Left forelimb (tissue), 1 donor: ENCODE measurements at places on chromosomes 2 and 18.

- no peak for DNase-seq
Observed at GRCh38 chr18:58977801-58978200, 113.1 kb downstream of the ZNF532 start.

DNA sequence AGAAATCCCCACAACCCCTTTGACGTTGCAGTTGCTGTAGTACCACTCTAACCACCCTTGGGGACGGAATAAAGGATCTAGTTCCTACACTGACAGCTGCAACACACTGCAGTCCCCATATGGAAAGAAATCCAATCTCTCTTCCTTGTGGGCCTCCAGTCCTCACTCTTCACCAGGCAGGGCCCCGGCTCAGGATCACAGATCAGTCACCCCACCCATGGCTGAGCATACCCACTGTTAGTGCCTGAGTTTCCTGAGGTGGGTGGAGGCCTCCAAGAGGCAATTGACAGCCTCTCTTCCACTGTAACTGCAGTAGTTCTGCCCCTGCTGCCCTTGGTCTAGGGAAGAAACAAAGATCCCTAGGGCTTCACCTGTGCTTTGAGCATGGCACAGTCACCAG lies 670.0 kb upstream of the CDH2 start:
- no peak for DNase-seq

GRCh38 chr2:140873915-140874531 lies 1256.8 kb downstream of the LRP1B start:
- DNase-seq: no peak

GRCh38 chr2:207549145-207549544 lies 19.4 kb downstream of the CREB1 start:
- no peak for DNase-seq

DNA sequence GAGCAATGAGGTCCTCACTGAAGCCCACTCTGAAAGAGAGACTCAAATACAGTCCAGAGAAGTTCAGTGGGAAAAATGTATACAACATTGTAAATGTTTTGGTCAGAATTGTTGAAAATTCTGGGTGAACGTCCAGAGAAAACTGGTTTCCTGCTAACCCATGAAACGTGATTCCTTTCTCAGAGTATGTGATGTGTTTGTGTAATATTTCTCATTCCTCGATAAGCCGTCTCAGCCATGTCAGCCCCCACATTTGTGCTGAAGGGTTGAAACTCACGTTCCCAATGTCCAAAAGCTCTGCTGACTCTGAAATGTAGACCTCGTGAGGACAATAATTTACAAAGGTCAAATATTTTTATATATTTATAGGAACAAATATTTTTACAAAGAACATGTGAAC lies 51.6 kb downstream of the BMP10 start:
- no peak for DNase-seq

GRCh38 chr2:186255823-186256222 lies 230.2 kb upstream of the ZC3H15 start:
- DNase-seq: no peak

DNA sequence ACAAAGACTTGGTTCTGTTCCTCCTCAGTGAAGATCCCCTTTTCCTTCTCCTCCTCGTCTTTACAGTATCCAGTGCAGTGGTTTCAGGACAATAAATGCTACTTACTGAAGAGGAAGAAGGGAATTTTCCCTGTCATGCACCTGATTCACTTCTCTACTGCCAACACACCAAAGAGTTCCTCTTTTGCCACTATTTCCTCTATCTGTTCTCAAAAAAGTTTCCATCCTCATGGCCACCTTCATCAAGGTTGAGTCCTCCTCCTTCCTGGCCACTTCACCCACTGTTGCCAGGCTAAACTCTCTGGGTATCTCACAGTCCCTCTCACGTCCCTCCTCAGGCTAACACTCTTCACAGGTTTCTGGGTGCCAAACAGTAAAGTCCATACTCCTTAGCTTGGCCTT lies 41.7 kb downstream of the PLEKHM3 start:
- no peak for DNase-seq

- no peak for DNase-seq
Observed at GRCh38 chr2:107927034-107927534, 59.2 kb upstream of the SLC5A7 start.

DNA sequence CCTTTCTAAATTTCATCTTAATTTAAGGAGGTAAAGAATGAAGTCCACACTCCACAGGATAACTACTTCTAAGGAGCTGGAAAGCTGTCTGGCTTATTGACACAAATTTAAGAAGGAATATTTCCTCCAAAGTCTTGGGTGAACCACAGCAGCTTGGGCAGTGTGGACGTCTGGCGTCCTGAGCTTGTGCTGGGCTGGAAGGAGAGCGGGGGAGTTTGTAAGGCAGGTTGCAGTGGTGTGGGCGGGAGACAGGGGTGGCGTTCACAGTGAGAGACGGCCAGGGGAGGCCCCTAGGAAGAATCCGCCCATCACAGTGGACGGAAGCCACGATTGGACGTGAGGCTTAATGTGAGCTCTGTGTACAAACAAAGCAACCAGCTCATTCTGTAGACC lies 25.7 kb downstream of the ADI1 start:
- DNase-seq: no peak

DNA sequence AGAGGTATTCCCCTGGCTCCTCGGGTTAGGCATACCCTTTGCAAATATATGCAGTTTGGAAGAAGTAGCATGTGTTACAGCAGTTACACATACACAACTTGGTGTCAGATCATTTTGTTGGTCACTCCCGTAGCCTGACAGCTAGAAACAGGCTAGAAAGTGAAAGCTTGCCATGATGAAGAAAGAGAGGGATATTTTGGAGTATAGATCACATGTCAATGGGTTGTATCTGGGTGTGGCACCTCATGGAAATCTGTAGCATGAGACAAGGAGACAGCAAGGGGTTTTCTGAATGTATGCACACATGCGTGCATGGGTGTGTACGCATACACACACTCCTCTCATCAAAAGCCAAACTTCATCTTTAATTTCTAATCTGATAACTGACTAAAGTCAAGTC lies 1914.5 kb upstream of the PIK3C3 start:
- no peak for DNase-seq

- no peak for DNase-seq
Observed at GRCh38 chr2:113818382-113818951, 62.0 kb upstream of the SLC35F5 start.

- DNase-seq: no peak
Observed at GRCh38 chr2:190819840-190820301, 60.8 kb upstream of the GLS start.

- no peak for DNase-seq
Observed at GRCh38 chr2:211939177-211939576, 599.4 kb downstream of the ERBB4 start.

DNA sequence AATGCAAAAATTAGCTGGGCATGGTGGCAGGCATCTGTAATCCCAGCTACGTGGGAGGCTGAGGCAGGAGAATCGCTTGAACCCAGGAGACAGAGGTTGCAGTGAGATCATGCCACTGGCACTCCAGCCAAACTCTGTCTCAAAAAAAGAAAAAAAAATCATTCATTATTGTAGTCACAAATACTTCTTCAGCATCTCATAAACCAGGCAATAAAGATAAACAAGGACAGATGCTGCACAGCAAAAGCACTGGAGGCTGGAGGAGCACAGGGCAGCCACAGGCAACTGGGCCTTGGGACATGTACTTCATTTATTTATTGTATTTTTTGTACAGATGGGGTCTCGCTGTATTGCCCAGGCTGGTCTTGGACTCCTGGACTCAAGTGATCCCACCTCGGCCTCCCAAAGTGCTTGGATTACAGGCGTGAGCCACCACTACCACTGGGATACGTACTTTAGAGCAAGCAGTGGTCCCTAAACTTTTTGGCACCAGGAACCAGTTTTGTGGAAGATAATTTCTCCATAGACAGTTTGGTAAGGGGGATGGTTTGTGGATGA lies 16.8 kb upstream of the MAT2A start:
- no peak for DNase-seq

- no peak for DNase-seq
Observed at GRCh38 chr2:144472911-144473310, 47.0 kb downstream of the ZEB2 start.

DNA sequence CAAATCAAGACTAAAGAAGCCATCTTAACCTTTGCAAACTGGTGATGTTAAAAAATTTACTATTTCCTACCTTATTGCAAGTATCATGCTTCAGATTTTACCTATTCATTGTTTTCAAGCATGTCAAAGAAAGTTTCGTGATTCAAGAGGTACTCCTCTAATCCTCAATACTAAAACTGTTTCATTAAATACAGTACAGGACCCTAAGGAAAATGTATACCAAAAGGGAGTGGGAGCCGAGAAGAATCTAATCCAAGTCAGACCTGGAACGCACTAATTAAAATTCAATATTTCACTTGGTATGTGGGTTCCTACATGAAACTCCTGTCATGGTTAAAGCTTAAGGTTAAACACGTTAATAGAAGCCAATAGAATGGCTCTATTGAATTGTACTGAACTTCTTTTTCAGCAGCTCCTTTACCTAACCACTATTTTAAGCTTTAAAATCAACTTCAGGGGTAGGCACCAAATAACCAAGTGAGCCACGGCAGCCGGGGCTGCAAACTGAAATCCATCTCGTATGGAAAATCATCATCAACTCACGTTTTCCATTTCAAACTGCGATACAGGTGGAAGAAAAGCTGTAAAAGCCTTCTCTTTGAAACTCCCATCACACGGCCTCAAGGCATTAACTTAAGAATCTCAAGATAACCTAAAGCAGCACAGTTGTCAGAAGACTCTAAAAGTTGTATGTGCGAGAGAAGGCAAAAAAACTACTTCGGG lies 188.8 kb downstream of the ZEB2 start:
- no peak for DNase-seq

GRCh38 chr2:52391621-52392020 lies 1359.7 kb upstream of the NRXN1 start:
- DNase-seq: no peak

GRCh38 chr2:54041135-54041534 lies 70.3 kb upstream of the PSME4 start:
- no peak for DNase-seq

DNA sequence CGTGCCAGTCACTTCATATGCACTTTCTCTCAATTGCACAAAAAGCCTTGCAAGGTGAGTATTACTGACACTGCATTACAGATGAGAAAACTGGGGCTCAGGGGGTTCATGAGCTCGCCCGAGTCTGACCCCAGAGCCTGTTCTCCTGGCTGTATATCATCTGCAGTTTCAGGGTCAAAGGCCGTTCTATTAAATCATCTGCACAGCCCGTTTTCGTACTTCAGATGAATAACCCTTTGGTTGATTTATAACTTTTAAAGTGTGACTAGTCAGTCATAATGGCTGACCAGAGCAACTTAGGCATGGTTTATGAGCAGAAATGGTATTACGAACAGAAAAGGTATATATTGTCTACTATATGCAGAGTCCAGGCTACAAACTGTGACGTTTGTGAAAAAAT lies 35.3 kb upstream of the NPAS2 start:
- DNase-seq: no peak

- DNase-seq: peak; percentile 94
Observed at GRCh38 chr2:8676191-8676920, 5.5 kb upstream of the ID2 start.

- no peak for DNase-seq
Observed at GRCh38 chr2:173090973-173091660, 15.5 kb downstream of the MAP3K20 start.

- DNase-seq: peak; percentile 49
Observed at GRCh38 chr2:24909555-24910177, 10.4 kb downstream of the ADCY3 start.

- DNase-seq: no peak
Observed at GRCh38 chr2:47221039-47221438, 65.9 kb upstream of the STPG4 start.

- no peak for DNase-seq
Observed at GRCh38 chr2:19623488-19623887, 265.1 kb upstream of the OSR1 start.

GRCh38 chr2:75447176-75447575 lies 113.6 kb downstream of the EVA1A start:
- no peak for DNase-seq

DNA sequence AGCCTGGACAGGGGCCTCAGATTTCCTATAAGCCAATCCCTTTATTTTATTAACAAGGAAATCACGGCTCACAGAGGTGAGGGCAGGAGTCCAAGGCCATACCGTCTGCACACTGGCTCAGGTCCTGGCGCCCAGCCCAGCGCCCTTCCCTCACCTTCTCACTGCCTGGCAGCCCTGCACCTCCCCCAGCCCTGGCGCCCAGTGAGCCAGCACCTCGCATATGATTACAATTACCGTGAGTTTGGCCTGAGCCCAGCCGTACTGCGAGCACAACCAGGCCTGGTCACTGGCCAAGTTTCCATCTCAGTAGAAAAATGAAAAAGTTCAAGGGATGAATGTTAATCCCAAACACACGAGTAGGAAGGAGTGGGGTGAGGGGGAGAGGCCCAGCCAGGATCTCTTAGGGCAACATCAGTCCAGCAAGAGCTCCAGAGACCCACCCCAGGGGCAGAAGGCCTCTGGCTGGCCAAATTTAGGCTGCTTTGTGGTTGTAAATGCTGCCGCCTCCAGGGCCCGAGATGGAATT lies 68.4 kb downstream of the MCFD2 start:
- peak; percentile 89 for DNase-seq

DNA sequence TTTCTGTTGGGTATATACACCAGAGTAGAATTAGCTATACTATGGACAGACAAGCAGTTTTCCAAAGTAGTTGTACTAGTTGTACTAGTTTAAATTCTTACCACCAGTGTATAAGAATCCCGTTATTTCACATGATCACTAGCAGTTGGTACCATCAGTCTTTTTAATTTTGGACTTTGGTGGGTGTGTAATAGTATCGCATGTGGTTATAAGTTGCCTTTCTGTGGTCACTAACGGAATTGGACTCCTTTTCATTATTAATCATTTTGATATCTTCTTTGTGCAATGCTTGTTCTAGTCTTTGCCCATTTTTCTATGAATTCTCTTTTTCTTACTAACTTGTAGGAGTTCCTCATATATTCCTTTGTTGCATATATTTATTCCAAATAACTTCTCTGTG lies 89.8 kb downstream of the ASXL2 start:
- no peak for DNase-seq

GRCh38 chr2:213923543-213923942 lies 487.3 kb upstream of the VWC2L start:
- DNase-seq: no peak

- no peak for DNase-seq
Observed at GRCh38 chr2:107681936-107682335, 144.8 kb upstream of the RGPD4 start.

GRCh38 chr2:110852541-110853263 lies 120.3 kb downstream of the ACOXL start:
- DNase-seq: no peak

GRCh38 chr2:176926453-176926852 lies 286.1 kb upstream of the HNRNPA3 start:
- DNase-seq: no peak

- no peak for DNase-seq
Observed at GRCh38 chr2:71478806-71479205, 25.4 kb downstream of the DYSF start.
